ENCODE measurements at places on chromosomes 1 and 21.

- DNase-seq: no peak
Measured at GRCh38 chr1:179785031-179785431, 41.9 kb downstream of the FAM163A start.

- DNase-seq: no peak
Measured at GRCh38 chr21:26918323-26919079, 48.4 kb downstream of the ADAMTS5 start.

- no peak for DNase-seq
Measured at GRCh38 chr1:6066680-6067079, 21.0 kb downstream of the KCNAB2 start.

DNA sequence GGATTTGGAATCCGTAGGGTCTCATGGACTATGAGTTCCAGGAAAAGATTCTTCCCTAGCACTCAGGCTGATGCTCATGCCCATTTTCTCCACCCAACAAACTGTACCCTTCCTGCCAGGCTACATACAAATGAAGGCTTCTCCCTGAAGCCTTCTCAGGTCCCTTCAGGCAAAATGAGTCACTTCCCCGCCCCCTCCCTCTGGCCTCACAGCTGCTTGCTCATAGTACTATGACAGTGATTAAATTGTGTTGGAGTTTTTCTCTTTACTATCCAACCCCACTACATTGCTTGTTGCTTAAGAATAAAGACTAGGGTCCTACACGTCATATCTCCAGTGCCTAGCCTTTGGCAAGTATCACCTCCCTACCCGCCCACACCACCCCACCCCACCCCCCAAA lies 207.6 kb upstream of the NFIA start:
- peak; percentile 4 for DNase-seq

- DNase-seq: no peak
Measured at GRCh38 chr1:89546934-89547562, 22.4 kb downstream of the LRRC8B start.

DNA sequence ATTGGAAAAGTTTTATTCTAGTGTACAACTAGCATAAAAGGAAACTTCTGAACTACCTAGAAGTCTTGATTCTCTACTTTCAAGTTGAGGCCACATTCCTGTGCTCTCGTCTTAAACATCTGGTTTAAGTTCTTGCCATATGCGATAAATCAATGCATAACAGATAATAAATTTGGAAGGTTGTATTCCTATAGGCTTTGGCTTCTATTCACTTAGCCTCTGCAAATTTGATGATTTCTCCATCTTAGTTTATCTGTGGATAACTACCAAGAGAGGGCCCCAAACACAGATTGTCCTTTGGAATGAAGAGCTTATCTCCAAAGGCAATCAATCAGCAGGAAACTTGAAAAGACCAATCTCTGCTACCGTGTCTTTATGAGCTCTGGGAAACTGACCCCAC lies 11.7 kb upstream of the RNF2 start:
- no peak for DNase-seq

DNA sequence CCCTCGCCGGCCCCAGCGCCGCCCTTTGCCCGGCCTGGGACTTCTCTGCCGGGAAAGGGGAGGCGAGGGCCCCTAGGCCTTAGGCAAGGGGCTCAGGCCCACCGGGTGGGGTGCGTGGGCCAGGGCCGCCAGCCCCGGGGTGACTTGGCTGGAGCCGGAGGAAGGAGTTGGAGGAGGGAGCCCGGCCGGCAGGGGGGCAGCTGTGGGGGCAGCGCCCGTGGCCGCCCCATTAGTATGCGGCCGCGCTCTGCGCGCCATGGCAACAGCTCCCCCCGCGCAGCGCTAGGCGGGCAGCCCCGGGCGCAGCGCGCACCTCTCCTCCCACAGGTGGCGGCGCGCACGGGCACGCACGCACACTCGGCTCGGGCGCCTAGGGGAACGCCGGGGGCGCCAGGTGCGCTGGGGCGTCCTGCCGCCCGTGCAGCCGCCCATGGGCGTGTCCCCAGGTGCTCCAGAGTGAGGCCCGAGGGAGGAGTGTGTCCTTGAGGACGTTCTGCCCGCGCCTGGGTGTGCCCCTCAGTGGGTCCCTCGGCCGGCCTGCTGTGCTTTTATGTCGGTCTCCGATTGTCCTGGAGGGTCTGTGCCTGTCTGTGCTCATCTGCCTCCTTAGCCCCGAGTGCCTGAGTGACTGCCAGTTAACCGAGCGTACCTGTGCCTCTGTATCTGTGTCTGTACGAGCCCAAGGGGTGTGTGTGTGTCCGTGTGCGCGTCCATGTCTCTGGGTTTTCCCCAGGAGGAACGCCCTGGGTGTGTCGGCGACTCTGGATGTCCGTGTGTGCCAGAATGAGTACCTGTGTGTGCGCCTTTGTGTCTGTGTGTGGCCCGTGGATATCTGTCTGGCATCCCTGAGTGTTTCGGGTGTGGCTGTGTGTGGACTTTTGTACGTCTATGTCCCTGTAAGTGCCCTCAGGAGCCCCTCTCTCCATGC lies 38.2 kb upstream of the WASF2 start:
- peak; percentile 55 for DNase-seq

DNA sequence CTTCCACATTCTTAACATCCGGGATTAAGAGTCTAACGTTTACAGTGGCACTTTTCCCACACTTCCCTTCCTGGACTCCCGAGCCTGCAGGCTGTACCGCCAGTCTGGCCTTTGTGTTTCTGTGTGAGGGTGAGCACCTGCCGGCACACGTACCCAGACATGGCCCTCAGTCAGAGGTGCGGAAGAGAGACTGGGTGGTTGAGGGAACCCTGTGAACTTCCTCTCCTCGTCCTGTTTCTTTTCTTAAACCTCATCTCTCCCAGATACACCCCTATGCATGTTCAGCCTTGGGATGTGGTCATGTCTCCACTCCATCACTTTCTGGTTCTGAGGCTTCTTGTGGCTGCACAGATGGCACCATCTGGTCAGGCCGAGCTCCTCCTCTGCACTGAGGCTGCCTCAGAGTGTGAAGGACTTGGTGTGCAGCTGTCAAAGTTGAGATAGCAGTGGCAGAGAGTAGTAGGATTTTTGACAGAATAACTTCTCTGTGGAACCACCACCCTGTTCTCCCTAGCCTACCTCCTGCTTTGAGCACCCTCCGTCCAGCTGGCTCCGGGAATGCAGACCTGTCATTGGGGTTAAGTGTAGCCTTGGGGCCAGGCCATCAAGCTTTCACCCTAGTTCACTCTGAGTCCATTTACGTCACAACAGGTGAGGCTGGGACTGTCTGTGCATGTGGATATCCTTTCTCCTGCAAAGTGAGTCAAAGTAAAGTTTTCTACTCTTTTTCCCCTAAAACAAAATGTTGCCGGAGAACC lies 31.4 kb downstream of the VASH2 start:
- no peak for DNase-seq

DNA sequence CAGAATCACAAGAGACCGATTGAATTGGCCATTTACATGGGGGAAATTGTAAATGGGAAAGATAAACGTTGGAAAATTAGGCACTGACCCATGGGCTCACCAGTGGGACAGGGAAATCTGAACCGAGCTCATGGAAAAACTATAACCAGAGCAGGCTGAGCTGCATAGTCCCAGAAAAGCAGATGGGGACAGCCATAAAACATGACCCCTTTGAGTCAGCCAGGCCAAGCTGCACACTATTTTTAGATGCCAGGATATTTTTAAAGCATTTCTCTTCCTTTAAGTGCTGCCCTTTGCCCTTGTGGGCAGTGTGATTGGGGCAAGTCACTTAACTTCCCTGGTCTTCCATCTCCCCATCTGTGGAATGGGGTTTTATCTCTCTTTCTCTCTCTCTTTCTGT lies 184.1 kb downstream of the FOXD2 start:
- DNase-seq: no peak

DNA sequence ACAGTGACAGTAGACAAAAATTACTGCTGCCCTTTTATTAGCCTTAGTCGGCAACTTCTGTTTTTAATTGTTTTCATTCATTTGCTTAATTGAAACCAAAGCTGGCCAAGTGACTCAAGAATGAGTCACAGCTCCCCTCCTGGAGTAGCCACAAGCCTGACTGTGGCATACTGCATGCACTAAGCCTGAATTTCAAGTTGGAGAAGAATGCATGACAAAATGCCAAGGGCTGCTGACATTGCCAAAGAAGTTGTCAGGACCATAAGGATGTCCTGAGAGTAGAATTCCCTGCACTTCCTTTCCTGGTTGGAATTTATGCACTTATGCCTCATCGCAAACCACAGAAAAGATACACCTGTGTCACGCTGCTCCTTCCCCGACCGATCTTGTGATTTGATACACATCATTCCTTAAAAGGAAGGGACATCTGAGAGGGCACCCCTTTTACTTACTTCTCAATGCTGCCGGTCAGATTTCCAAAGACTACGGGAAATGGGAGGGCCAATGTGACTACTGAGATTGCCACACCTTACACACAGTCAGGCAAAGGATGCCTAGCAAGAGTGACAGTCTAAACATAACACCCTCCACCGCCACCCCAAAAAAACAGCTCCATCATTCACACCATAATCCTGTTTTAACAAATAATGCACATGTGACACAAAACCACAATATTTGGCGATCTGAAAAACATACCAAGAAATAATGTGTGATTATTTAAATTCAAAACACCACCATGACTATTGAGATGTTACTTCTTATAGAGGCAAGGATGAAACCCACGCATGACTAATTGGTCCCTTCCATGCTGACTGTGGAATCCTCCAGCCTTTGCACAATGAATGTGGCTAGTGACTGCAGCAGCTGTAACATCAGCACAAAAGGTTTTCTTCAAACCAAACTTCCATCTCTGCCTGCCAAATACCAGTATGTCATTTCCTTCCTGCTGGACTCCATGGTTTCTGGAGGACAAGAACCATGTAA lies 28.2 kb downstream of the VAV3 start:
- peak; percentile 62 for DNase-seq

DNA sequence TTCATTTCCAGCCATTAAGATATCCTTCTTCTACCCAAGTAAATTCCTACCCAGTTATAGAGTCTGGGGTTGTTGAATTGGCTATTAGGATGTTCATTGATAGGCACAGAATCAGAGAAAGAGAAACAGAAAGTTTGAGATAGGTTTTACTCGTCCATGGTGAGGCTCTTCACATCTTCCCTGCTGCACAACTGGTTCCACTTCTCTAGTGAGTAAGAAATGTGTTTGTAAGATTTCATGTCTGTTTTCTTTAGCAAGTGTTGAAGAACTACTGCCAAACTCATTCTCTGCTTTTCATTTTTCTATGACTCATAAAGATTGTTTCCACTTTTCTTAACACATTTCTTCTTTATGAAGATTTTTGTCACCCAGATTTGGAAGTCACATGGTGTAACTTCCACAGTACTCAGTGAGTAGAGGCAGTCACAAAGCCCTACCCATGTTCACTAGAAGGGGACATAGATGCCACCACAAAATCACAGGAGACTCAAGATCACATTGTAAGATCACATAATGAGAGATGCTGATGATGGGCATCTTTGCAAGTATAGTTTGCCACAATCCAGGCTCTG lies 152.3 kb downstream of the SNX7 start:
- DNase-seq: no peak

DNA sequence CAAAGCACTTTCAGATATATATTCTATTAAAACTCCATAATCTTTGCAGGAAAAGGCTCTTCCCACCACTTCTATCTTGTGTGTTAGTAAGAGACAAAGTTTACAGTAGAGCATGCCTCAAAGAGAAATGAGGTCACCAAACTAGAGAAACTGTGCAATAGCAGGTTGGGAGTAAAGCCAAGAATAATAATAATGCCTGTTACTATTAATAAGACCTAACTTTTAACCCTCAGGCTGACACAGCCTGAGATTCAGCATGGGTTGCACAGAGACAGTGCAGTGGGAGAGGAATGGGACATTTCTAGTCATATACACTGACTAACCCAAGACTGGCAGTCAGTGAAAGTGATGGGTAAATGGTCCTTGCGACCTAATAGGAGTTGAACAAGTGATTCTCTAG lies 320.2 kb upstream of the NFIA start:
- no peak for DNase-seq

- no peak for DNase-seq
Measured at GRCh38 chr1:36392836-36393235, 4.9 kb downstream of the LSM10 start.

GRCh38 chr1:5742032-5742431 lies 250.2 kb downstream of the NPHP4 start:
- DNase-seq: no peak

DNA sequence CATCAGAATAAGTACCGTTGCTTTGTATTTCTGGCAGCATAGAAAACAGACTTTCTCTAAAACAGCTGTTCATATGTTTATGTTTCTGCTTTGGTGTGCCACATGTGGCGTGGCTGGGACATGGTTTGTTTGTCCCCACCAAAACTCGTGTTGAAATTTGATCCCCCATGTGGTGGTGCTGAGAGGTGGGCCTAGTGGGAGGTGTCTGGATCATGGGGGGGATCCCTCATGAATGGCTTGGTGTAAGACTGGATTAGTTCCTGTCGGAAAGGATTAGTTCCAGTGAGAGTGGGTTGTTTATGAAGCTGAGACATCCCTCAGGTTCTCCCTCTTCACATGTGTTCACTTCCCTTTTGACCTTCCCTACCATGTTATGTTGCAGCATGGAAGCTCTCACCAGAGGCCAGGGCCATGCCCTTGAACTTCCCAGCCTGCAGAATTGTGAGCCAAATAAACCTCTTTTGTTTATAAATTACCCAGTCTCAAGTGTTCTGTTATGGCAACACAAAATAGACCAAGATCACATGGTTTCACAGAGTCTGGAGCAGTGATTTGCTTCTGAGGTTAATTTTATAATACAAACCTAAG lies 17.9 kb upstream of the H3-3A start:
- no peak for DNase-seq

DNA sequence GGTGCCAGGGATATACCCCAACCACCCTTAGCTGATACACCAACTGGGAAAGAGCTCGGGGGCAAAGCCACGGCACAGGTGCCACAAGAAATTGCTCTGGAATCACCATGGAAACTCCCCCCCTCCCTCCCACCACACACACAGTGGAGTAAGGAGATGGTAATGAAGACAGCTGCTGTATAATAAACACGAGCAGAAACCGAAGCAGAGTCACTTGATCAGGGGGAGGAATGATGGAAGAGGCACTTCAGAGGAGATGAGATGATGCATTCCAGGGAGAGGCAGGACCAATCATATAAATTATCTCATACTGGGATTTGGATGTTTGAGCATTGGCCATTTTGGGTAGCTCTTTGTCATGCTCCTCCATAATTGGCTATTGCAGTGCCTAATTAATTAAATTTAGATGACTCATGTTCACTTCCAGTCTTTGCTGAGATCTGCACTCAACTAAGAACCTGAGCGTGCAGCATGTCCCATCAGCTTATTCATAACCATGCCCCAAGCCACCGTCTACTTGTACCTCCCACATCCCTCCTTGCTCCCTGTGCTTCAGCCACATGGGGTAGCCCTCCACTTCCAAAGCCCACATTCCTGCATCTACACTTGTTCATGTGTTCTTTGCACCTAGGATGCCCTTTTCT lies 189.5 kb downstream of the ZSCAN20 start:
- no peak for DNase-seq

DNA sequence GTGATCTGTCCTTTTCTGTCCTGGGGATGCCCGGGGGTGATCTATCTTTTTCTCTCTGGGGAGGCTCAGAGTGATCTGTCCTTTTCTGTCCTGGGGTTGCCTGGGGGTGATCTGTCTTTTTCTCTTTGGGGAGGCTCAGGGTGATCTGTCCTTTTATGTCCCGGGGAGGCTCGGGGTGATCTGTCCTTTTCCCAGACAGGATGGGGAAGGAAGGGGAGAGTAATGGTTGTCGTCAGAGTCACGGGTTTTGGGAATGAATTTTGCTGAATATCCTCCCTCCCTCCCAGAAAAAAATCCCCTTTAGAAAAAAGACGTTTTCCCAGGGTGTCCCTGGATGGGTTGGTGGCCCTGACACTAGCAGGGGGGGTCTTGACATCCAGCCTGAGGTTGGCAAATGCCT lies 91.5 kb downstream of the ARHGEF10L start:
- DNase-seq: no peak

Measured in activated naive CD4-positive, alpha-beta T cell treated with Interleukin-2 at 50 U/mL for 16 hours (primary cell).